ENCODE measurements at places on chromosomes 6 and 20.

DNA sequence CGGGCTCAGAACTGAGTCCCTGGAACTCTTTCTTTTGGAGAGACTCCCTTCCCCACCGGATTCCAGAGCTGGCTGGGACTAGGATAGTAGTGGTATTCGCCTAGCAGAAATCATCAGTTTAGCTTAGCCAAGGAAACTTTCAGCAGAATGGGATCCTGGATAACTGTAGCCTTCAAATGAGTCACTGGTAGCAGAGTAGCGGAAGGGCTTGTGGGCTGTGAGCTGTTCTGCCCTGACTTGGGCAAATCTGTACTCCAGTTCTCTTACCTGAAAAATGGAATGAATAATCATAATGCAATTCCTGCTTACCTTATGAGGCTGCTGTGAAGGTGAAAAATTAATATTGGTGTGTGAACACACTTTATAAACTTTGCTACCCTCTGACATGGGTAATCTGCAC is 244.3 kb upstream of the CHD6 start:
- no peak for DNase-seq

DNA sequence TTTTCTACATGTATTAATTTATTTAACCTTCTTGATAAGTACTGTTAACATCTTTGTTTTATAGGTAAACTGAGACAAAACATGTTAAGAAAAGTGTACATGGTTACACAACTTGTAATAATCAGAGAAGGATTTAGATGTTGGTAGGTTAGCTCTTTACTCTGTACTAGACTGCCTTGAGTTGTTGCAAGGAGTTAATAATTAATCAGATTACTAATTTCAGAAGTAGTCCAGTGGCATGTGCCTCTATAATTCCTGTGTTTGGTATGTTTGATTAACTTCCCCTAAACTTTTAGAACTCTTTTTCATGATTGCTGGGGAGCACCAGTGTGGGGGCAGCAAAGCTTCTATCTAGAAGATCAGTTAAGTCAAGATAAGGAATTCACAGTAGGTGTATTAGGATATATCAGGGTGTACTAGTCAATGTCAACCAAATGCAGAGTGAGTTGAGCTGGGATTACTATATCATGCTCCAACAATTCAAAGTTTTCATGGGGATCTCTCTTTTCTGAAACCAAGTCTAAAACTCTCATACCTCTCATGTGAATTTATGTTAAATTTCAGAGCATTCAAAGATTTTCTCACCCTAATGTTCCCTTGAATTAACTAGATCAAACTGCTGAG is 129.7 kb upstream of the AHI1 start:
- no peak for DNase-seq

DNA sequence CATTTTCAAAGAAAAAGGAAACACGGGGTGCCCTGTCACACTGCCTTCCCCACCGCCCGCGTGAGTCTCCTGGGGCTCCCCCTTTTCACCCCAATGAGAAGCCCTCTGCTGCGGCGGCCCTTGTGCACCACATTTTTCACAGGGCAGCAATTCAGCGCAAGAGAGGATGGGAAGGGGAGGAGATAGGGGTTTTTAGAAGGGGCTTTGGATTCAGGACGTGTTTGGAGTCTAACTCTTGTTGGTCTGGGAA is 726 bp upstream of the ARFGEF3 start:
- no peak for DNase-seq

DNA sequence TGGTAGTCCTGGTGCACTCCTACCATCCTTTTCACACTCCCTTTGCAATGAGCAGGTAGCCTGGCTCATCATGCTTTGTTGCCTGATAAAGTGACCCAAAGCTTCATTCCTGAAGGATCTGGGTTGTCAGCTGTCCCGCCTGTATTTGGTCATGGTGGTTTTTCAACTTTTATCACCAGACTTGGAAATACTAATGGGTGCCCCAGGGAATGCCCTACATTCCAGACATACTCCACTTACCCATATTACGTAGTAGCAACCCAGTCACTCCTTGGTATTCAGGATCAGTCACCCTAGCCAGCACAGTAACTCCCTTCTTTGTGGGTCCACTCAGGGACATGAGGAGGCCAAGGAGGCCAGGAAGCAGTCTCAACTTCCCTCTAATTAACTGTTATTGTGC is 199.2 kb downstream of the MAFB start:
- no peak for DNase-seq

DNA sequence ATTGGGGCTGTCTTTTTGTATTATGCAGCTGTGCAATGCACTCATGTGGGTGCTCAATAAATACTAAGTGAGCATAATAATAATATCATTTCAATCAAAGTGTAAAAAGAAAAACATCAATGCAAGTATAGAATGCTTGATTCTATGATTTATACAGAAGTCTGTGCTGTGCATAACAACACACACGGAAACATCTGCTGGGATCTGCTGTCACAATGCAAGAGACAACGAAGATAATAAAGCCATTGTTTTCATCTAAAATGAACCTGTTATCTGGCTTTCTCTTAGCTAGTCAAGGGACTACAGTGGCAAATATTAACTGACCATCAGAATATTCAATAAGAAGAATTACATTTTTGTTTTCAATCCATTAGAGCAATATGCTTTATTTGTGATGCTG is 1156.9 kb upstream of the MAP3K7 start:
- no peak for DNase-seq

- peak; percentile 73 for DNase-seq
Measured at GRCh38 chr20:38007526-38007925, 25.7 kb downstream of the TTI1 start.

DNA sequence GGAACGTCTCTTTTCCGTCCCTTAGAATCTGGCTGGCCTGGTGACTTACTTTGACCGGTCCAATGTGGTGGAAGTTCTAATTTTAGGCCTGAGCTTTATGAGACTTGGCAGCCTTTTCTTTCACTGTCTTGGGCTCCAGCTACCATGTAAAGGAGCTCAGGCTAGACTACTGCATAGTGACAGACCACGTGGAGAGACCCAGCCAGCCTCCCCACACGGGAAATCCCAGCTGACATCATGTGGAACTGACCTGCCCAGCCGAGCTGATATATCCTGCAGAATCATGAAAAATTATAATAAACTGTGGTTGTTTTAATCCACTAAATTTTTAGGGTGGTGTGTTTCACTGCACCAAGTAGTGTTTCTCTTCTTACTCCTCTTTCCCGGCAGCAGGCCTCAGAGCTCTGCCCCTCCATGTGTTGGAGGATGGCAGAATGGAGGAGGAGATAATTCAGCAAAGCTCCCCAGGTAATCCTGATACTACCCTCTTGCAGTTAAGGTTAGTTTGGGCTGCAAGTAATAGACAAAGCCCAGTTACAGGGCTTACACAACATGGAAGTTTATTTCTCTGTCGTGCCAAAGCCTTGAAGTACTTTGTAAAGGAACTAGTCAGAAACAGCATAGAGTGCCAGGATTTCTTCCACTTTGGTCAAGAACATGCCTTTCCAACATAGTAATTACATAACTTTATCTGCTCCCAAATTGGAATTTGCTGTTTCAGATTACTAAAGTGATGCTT is 87.5 kb downstream of the SH3BGRL2 start:
- no peak for DNase-seq

DNA sequence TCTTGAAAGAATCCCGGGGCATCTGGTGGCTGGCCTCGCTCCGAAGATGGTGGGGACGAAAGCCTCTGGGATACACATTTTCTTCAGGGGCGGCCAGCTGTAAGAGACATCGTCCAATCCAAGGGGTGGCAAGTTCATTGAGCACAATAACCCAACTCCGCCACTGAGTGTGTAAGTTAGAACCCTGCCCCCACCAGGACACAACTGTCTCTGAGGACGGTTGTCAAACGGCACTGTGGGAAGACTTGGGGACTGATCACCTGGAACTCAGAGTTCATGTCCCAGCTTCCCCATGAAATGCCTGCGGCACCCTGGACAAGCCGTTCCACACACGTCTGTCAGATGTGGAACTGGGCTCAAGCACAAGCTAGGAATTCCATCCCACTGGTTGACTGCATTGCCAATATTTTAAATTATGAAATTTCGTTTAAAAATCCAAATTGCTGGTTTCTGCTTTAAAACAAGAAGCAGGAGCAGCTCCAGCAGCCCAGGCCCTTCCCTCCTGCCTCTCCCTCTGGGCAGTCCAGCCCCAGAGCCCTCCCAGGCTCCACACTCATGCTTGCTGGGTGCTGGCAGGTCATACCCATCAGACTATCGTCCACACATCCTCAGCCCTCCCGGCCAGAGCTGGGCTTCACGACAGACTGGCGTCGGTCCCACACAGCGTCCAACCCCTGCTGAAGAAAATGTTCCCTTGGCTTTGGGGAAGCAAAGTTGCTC is 80.9 kb upstream of the AFDN start:
- no peak for DNase-seq
